ENCODE measurements at places on chromosomes 1 and 21.

DNA sequence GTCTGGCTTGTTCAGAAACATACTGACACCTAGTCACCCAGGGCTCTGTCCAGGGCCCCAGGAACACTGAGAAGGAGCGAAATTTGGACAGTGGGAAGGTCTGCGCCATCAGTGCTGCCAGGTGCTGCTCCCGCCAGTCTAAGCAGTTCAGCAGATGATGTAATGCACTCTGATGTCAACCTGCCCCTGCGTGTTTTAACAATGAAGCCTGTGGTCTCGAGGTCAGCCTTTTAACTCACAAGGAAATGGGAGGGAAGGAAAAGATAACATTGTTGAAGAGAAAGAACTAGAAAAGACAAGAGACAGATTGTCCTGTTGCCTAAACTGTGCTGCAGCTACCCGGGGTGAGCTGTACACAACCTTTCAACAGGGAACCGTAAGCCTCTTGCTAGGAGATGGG, 126.6 kb upstream of the IFFO2 start:
- no peak for DNase-seq

- DNase-seq, result no peak
Observed at GRCh38 chr1:236515443-236515958, 8.3 kb upstream of the LGALS8 start.

- no peak for DNase-seq
Observed at GRCh38 chr21:32073190-32073589, 200.4 kb downstream of the HUNK start.

DNA sequence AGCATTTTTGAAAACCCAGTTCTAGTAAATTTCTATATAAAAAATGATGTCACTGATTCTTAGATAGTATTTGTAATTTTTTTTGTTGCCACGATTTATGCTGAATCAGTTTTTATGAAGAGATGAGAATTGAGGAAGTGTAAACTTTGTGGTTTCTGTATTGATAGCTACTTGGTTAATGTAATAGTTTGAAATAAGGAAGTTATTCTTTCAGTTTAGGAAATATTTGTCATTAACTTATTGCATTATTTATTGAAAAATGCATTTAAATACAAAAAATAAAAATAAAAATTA, 97.8 kb downstream of the ZFYVE9 start:
- DNase-seq, result no peak

- no peak for DNase-seq
Observed at GRCh38 chr1:3251807-3252428, 182.9 kb downstream of the PRDM16 start.

- no peak for DNase-seq
Observed at GRCh38 chr1:165344736-165345135, 11.8 kb downstream of the LMX1A start.

DNA sequence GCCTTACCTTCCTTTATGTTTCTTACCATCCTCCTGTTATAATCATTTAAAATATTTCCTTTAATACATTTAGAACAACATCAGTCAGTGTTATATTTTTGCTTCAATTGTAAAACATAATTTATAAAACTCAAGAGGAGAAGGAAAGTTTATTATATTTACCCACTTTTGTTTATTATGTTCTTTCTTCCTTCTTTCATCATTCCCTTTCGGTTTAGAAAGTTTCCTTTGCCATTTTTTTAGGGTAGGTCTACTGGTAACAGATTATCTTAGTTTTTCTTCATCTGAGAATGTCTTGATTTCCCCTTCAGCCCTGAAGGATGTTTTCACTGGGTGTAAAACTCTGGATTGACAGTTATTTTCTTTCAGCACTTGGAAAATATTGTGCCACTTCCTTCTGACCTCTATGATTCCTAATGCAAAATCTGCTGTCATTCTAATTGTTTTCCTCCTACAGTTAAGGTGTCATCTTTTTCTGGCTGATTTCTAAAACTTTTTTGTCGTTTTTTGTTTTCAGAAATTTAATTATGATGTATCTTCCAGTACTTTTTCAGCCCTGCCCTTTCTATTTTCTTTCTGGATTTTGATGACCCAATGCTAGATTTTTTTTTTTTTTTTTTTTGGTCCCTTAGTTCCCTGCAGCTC, 25.0 kb downstream of the PTPN22 start:
- no peak for DNase-seq

DNA sequence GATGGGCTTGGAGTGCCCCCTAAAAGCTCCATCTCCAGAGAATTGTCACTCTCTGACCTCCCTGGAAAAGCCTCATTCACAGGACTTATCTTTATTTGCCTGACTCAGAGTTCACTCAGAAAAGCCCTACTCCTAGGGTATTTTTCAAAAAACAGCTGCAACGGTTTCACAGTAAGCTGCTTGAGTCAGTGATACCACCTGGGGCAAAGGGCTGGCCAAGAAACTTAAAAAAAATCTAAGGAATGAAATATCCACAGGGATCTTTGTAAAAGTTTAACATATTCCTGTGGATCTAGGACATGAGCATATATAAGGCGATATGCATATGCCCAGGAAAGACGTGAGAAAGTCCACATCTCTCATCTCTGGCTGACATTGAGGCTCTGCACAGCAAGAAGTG, 33.8 kb upstream of the TSPAN2 start:
- no peak for DNase-seq

GRCh38 chr1:179883745-179884138, 1.7 kb downstream of the TOR1AIP1 start:
- DNase-seq, result no peak

DNA sequence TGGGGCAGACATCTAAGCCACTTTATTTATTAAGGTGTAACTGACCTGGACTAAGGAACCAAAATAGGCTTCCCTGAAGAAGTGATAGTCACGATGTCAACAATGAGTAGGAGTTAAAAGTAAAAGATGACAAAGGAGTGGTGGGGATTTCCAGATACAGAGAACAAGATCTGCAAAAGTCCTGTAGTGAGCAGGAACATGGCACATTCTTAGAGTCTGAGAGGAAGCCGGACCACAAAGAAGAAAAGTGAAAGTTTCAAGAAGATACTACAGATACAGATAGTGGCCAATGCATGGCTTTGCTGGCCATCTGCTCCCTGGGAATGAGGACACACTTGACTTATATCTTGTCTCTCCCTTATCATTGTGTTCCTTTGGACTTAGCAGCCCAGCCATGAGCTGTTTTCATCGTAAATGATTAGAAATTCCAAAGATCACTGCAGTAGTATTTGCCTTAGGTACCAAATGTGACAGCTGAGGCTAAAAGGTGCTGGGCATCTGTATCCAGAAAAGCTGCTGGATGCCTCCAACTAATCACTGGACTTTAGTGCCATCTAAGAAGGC, 302.4 kb upstream of the NR5A2 start:
- DNase-seq, result no peak

DNA sequence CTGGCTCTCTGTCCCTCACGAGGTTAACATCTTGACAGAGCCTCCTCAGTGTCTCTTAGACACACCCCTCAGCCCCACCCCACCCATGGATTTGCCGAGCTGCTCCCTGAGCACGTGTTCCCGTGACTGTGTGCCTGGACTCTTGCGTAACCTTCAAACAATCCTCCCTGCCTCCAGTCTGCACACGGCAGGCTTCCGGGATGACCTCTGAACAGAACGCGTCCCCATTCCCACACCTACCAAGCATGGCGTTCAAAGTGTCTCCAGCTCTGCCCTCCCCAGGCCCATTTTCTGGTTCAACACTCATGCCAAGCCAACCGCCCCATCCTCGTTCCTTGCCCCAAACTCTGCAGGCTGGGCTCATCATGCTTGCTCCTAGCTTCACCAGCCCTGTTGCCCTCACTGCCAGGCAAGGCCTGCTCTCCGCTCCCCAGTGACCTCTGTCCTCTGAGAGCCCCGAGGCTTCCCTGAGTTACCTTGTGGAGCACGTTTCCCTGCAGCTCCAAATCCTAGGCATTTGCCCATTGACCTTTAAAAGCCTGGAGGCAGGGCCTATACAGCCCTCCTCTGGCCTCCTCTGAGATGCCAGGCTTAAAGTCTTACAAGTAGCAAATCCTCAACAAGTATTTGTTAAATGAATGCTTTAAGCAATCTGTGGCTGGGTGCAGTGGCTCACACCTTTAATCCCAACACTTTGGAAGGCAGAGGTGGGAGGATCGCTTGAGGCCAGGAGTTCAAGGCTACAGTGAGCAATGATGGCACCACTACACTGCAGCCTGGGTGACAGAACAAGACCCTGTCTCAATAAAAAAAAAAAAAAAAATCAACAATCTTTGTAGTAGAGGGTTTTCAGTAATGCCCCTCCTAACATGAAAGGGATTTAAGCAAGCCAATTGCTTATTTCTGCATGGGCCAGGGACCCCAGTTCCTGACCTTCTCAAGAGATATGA, 5.0 kb downstream of the AGT start:
- no peak for DNase-seq
